ENCODE measurements at places on chromosomes 3 and 15.

DNA sequence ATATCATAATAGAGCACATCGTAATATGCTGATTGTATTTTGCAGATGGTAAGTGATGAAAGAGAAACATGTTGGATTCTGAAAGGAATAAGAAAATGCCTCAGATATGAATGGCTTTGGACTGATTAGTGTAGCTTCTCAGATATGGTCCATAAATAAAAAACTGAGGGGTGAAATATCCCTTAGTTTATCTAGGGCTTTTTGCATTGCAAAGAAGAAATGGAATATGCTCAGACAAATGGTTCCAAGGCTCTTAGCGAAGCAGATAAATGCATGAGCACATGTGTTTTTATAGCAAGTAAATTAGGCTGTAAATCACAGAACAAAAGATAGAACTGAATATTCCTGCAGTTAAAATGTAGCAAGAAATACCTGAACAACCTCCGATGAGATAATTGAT is 820.9 kb upstream of the GRM7 start:
- no peak for DNase-seq

DNA sequence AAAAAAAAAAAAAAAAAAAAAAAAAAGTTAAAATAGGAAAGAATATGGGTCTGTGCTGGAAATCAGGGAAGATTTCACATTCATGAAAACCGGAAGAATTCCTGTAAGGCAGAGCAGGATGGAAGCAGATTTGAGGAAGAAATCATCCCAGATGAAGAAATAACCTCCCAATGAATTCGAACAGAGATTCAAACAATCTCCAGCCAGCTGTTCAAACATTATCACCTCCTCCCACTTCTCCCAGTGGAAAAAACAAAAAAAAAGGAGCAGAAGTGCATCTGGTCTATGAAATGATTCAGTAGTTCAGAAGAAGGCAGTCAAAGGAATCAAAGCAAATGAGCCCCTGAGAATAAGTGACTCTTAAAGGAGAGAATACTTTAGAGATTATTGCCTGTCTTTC is 33.1 kb downstream of the CP start:
- DNase-seq, result no peak

DNA sequence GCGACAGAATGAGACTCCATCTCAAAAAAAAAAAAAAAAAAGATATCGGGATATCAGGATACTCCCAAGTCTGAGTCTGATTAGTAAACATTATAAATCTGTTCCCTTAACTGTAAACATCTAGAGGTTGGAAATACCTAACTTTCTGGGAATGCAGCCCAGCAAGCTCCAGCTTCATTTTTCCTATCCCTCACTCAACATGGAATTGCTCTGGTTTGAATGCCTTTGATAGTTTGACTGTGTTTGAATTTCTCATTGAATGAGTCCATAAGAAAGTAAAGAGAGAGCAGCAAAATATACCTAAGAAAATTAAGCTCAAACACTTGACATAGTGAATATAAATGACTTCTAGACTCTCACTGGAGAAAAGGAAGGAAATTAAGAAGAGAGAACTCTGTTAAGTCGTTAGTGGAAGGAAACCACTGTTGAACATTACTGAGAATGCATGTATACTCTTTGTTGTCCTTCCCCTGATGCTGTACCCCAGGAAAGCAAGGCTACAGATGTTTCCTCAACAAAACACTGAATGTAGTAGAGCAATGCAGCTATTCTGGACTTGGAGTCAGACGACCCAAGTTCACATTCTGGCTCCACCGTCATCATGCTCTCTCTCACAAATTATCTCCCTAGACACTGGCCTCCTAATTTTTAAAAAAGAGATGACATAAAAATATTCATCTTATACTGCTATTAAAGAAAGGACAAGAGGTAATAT is 62.4 kb downstream of the CD200 start:
- no peak for DNase-seq

GRCh38 chr15:85518979-85519761 is 138.8 kb downstream of the AKAP13 start:
- no peak for DNase-seq

DNA sequence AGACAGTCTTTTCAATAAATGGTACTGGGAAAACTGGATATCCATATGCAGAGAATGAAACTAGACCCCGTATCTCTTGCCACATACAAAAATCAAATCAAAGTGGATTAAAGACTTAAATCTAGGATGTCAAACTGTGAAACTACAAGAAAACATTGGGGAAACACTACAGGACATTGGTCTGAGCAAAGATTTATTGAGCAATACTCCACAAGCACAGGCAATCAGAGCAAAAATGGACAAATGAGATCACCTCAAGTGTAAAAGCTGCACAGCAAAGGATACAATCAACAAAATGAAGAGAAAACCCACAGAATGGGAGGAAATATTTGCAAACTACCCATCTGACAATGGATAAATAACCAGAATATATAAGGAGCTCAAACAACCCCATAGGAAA is 38.4 kb upstream of the MBNL1 start:
- no peak for DNase-seq

- DNase-seq, result peak; percentile 20
Measured at GRCh38 chr3:196486263-196486662, 17.3 kb downstream of the RNF168 start.

DNA sequence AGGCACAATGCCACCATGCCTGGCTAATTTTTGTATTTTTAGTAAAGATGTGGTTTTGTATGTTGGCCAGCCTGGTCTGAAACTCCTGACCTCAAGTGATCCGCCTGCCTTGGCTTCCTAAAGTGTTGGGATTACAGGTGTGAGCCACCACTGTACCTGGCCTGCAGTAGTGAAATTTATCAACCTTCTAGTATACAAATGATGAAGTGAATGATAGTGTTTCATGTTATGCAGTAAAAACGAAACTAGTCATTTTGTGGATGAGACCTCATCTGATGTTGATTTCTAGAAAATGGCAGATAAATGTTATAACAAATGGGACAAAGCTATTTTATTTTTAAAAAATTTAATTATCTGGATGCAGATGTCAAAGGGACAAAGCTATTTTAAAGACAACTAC is 32.9 kb downstream of the NXPE3 start:
- DNase-seq, result no peak

- DNase-seq, result no peak
Measured at GRCh38 chr15:89893027-89893426, 767 bp downstream of the AP3S2 start.

DNA sequence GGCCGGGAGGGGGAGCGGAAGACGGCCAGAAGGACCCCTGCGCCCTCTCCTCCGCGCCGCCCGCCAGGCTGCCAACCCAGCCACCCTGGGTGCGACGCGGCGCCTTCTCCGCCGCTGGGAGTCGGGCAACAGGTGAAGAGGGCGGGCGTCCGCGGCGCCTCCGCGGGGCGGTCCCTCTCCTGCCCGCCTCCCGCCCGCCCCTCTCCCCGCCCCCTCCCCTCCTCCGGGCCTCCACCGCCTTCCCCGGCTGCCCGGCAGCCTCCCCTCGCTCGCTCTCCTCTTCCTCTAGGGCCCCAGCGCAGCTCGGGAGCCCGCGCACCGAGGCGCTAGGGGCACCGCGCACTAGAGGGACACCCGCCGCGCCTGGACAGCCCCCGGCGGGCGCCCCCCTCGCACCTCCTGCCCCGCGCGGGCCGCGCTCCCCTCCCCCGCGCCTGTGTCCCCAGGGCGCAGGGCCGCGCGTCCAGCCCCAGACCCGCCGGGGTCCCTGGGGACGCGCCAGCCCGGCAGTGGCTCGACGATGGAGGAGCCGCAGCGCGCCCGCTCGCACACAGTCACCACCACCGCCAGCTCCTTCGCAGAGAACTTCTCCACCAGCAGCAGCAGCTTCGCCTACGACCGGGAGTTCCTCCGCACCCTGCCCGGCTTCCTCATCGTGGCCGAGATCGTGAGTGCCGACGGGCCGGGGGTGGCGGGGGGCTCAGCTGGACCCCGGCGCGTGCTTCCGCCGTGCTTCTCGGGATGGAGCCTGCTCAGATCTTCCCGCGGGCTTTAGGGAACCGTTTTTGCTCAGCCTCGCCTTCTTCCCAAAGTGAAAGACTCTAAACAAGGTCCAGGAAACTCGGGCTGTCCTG is at the start of gene CMTM8:
TSS of gene CMTM8 (plus strand) at position 228 of the 854 bp plus-strand sequence. CDS start at position 521, 293 bp downstream.
- DNase-seq, result peak; percentile 58

- no peak for DNase-seq
Measured at GRCh38 chr3:57500506-57500905, 43.6 kb downstream of the DNAH12 start.

DNA sequence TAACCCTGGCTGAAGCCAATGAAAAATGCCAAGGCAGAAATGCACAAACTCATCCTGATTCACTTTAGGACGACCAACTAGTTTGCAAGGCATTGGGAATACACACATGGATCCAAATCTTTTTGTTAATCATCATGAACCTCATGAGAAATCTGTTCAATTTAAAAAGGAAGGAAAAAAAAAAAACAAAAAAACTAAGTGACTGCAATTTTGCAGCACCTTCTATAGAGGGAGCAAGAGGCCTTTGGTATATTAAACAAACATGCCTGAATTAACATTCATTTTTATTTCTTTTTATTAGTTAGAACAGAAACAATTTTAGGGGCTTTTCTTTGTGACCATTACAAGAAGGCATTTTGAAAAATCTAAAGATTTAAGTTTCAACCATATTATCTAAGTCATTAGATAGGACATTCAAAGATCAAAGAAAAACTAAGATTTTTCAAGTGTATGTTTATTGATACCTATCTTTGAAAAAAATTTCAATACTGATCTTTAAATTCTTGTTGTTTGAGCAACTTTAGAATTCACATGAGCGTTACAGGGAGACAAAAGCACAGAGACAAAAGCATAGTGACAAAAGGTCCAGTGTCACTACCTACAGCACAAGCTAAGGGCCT is 182.4 kb downstream of the CBLB start:
- no peak for DNase-seq

DNA sequence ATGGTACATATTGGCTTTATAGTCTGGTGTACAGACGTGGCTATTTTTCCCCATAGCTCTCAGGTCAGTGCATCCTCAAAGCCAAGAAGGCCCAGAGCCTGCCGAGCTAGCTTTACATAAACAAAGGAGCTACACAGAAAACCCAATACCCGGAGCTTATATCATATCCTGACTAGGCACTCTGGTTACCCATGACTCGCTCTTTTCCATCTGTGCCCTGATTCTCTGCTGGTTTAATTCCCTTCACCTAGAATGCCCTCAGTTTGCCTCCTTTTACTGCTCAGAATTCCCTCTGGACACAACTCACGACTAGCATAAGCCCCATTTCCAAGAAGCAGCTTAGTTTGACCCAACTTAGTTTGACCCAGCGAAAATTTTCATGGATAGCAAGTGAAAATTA is 110.8 kb downstream of the TIGIT start:
- no peak for DNase-seq

- no peak for DNase-seq
Measured at GRCh38 chr3:16589120-16589519, 16.1 kb downstream of the DAZL start.

- DNase-seq, result no peak
Measured at GRCh38 chr15:89203705-89204273, 17.6 kb downstream of the RLBP1 start.
